WTC11 (cell line): ENCODE measurements at places on chromosomes 2 and 18. TPM values are rescaled to one million over a fixed set of nuclear protein-coding genes. Genes with fewer than 3 reads are reported as not detected.

DNA sequence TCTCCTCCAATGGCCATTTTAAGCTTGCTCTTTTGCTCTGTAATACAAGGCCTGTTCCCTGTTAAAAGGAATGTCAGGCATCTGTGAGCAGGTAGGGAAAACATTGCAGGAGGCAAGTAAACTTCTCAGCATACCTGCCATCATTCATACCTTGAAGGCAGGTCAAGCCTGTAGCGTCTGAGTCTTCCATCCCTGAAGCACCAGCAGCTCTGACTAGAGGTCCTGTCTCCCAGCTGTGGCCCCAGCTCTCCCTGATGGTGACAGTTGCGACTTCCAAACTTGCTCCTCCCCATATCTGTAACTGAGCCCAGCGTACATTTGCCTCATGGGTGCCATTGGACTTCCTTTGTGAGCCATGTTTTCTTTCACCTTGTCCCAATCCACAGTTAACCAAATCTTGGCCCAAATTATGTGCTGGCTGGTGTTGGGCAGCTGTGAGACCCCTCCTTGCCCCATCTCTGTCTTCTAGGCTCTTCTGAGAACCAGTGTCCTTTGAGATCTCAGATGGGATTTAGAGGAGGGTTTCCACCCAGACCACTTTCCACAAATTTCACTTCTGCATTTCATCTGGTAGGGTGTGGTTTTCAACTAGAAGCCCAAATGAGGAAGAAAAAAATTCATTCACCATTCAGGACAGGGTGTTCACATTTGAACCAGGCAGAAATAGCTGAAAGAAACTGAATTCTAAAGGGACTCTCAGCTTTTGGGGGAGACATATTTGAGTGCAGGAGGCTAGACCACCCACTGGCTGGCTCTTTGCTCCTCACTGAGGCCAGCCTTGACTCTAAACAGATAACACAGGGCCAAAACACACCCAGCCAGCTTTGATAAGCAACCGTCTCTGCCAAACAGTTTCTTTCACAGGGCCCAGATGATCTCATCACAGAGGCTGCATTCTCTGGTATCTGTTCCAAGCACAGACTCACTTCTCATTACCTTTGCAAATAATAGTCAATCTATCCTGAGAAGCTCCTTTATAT lies 66.4 kb upstream of the MSH2 start:
- peaks cover 62% of the 10 kb centered on the region for H3K4me1 ChIP-seq
- DNase-seq, result no peak
- H3K27me3 ChIP-seq, result no peaks in the 10 kb centered on the region
- peaks cover 23% of the 10 kb centered on the region for H3K36me3 ChIP-seq

DNA sequence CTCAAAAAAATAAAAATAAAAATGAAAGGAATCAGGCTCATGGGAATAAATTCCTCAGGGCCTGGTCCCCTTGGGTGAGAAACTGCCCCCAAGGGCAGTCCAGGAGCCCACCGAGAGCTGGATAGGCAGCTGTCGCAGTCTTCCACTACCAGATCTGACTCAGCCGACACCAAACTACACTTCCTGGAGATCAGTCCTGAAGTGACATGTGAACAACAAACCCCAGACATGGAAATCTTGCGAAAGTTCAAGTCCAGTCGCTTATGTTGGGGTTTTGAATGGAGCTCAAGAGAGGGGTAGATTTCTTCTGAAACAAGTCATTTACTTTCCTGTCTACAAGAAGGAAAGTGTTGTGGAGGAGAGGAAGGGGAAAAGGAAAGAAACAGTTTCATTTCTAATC lies 12.9 kb downstream of the ADCY3 start:
- peaks cover 10% of the 10 kb centered on the region for H3K4me1 ChIP-seq
- peaks cover 31% of the 10 kb centered on the region for H3K36me3 ChIP-seq
- no peak for DNase-seq
- no peak overlapping the region for H3K4me3 ChIP-seq
- no peaks in the 10 kb centered on the region for H3K27me3 ChIP-seq

Gene HES6
- 52.1 to 63.9 TPM (median 63.4 TPM) in 3 replicates for total RNA-seq

- H3K27me3 ChIP-seq, result no peaks in the 10 kb centered on the region
- H3K27ac ChIP-seq, result no peak overlapping the region
- DNase-seq, result no peak
- peaks cover 19% of the 10 kb centered on the region for H3K4me1 ChIP-seq
- H3K36me3 ChIP-seq, result peaks cover 35% of the 10 kb centered on the region
Observed at GRCh38 chr2:237688081-237688480, 60.7 kb downstream of the LRRFIP1 start.

DNA sequence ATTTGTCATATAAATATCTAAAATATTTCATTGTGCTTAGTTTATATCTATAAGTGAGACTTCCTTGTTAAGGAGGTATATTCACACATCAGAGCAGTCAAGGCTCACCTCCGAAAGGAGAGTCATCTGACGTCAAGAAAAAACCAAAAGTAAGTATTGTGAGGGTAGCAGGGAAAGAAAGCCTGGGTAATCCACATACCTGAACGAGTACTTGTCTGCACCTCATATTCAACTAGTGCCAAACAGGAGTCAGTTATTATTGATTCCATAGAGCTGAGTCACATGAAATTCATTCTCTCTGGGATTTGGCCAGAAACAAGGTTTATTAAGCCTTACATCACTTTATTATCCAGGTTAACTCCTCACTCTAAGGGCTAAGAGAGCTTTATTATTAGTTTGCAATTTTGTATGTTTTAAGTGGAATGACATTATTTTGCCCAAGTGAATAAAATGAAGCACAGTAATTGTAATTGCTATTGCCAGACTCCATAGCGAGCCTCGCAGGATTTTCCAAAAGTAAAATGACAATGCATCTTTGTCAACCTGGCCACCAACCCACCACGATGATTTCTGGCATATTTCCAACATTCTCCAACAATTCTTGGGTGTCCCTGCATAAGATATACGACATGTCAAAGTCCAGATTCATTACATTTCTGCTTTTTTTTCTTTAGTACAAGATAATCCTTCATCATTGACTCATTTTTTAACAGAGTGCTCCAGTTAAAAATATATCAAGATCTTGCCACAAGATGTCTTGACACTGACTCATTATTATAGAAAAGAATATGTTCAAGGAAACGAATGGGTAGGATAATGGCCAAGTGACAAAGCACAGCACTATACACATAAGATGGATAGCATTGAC lies 1210.4 kb upstream of the ACVR2A start:
- no peak overlapping the region for H3K4me3 ChIP-seq
- H3K27ac ChIP-seq, result no peak overlapping the region
- H3K36me3 ChIP-seq, result no peaks in the 10 kb centered on the region
- no peak for DNase-seq
- H3K27me3 ChIP-seq, result no peaks in the 10 kb centered on the region

DNA sequence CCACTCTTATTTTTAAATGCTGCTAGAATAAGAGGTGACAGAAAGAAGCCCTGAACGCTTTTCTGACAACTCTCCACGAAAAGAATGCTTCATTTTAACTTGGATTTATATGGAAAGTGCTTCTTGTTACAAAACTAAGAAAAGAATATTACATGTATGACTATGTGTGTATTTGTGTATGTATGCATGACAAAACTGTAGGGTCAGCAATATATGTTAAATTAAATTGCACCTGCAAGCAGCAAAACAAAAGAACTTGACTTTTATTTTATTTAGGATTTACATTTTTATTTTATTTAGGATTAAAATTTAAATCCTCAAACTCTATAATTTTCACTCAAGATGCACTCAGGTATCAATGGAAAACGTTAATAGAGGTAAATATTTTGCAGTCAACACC lies 187.1 kb downstream of the NR4A2 start:
- no peaks in the 10 kb centered on the region; the same call in 1 of the 2 replicates for H3K27me3 ChIP-seq
- peaks cover 4% of the 10 kb centered on the region; the same call in 1 of the 2 replicates for H3K4me1 ChIP-seq
- no peak for DNase-seq
- no peak overlapping the region for H3K4me3 ChIP-seq
- H3K27ac ChIP-seq, result no peak overlapping the region

- H3K4me3 ChIP-seq, result no peak overlapping the region
- H3K27ac ChIP-seq, result no peak overlapping the region
- H3K4me1 ChIP-seq, result no peaks in the 10 kb centered on the region
- no peak for DNase-seq
- H3K36me3 ChIP-seq, result peaks cover 15% of the 10 kb centered on the region
Observed at GRCh38 chr2:39902103-39902502, 123.0 kb upstream of the THUMPD2 start.

- H3K27ac ChIP-seq, result no peak overlapping the region
- H3K4me1 ChIP-seq, result peaks cover 4% of the 10 kb centered on the region
- H3K36me3 ChIP-seq, result no peaks in the 10 kb centered on the region
- no peaks in the 10 kb centered on the region for H3K27me3 ChIP-seq
- H3K4me3 ChIP-seq, result no peak overlapping the region
Observed at GRCh38 chr2:20164734-20165478, 60.0 kb downstream of the SDC1 start.

GRCh38 chr2:37589298-37589697 lies 82.1 kb downstream of the CDC42EP3 start:
- DNase-seq, result no peak
- peaks cover 58% of the 10 kb centered on the region for H3K4me1 ChIP-seq
- peaks cover under 1% of the 10 kb centered on the region; the same call in 1 of the 2 replicates for H3K27me3 ChIP-seq
- no peak overlapping the region for H3K4me3 ChIP-seq

DNA sequence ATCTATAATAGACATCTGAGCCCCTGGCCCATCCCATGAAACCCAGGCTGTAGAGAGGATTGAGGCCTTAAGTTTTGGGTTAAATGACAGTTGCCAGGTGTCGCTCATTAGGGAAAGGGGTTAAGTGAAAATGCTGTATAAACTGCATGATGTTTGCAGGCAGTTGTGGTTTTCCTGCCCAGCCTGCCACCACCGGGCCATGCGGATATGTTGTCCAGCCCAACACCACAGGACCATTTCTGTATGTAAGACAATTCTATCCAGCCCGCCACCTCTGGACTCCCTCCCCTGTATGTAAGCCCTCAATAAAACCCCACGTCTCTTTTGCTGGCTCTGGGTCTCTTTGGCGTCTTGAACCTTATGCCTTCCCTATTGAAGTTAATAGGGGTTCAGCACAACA lies 110.7 kb downstream of the XRCC5 start:
- no peaks in the 10 kb centered on the region; the same call in 1 of the 2 replicates for H3K4me1 ChIP-seq
- no peak overlapping the region for H3K4me3 ChIP-seq
- H3K27ac ChIP-seq, result no peak overlapping the region
- no peaks in the 10 kb centered on the region for H3K27me3 ChIP-seq
- no peaks in the 10 kb centered on the region for H3K36me3 ChIP-seq
- no peak for DNase-seq

Gene SPDYA
- total RNA-seq, result 0.30 to 0.61 TPM (median 0.46 TPM) in 3 replicates

Gene SCN3A
- total RNA-seq, result 0.04 TPM in 1 of 3 replicates, not detected in the others

Gene KCNE4
- total RNA-seq, result 0.04 TPM in 1 of 3 replicates, not detected in the others

DNA sequence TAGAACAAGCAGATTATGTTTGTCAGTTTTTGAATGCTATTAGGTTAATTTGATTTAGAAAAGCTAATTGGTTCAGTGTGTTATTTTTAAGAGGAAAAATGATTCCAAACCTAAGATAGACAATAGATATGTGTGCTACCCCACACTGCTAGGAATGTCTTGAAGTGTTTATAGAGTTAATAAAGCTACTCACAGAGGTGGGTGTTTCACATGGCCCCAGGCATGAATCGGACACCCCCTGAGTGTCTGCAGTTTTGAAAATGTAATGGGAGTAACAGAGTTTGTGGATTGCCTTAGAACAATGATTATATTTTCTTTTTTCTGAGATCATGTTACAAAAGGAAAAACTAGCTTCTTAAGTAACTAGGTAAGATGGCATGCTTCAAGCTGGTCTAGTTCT lies 348.3 kb downstream of the ADCYAP1 start:
- H3K36me3 ChIP-seq, result no peaks in the 10 kb centered on the region; the same call in 1 of the 2 replicates
- no peak for DNase-seq
- no peak overlapping the region for H3K27ac ChIP-seq
- H3K4me1 ChIP-seq, result peaks cover 12% of the 10 kb centered on the region
- H3K27me3 ChIP-seq, result no peaks in the 10 kb centered on the region

DNA sequence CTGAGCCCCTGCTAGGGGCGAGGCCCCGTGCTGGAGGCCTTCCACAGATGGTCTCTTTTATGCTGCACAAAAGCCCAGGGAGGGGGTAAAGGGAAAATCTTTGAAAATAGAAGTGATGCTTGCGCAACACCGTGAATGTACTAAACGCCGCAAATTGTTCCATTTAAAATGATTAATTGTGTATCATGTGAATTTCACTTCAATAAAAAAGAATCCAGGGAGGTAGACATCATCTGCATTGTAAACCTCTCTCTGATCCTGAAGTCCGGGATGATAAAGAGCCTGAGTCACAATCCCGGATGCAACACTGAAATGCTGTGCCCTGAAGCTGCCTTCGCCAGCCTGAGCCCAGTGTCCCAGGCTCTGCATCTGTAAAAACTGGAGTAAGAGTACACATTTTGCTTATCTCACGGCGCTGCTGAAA lies 107.7 kb upstream of the PPP1CB start:
- no peak overlapping the region for H3K4me3 ChIP-seq
- H3K27ac ChIP-seq, result no peak overlapping the region
- no peaks in the 10 kb centered on the region for H3K36me3 ChIP-seq
- DNase-seq, result no peak
- peaks cover 20% of the 10 kb centered on the region for H3K4me1 ChIP-seq
- H3K27me3 ChIP-seq, result no peaks in the 10 kb centered on the region

GRCh38 chr18:293536-293935 lies 25.7 kb upstream of the THOC1 start:
- H3K36me3 ChIP-seq, result no peaks in the 10 kb centered on the region
- no peaks in the 10 kb centered on the region; the same call in 1 of the 2 replicates for H3K27me3 ChIP-seq
- H3K4me3 ChIP-seq, result no peak overlapping the region
- no peak overlapping the region for H3K27ac ChIP-seq

DNA sequence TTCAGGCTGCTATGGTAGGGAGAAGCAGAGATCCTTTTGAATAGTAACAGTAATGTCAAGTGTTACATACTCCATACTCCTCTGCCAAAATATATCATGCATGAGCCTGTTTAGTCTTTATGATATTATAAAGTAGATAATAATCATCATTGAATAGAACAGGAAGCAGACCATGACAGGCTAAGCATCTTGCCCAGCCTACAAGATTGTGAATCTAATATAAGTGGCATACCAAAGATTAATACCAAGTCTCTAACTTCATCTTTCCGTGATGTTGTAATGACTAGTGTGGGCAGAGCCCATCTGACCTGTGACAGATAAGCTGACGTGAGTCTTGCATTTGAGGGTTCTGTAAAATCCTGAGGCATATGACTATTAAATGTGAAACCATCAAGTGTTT lies 13.1 kb downstream of the NDUFB3 start:
- peaks cover 19% of the 10 kb centered on the region; the same call in 1 of the 2 replicates for H3K36me3 ChIP-seq
- no peak overlapping the region for H3K4me3 ChIP-seq
- no peaks in the 10 kb centered on the region for H3K4me1 ChIP-seq
- no peak for DNase-seq

Gene DNAJC5G
- 0.18 to 0.44 TPM (median 0.34 TPM) in 3 replicates for total RNA-seq

Gene POMC
- total RNA-seq, result 3.2 to 4.4 TPM (median 3.7 TPM) in 3 replicates

Gene GALNT14
- 6.0 to 6.8 TPM (median 6.3 TPM) in 3 replicates for total RNA-seq

Gene PRSS56
- total RNA-seq, result not detected in 3 replicates

DNA sequence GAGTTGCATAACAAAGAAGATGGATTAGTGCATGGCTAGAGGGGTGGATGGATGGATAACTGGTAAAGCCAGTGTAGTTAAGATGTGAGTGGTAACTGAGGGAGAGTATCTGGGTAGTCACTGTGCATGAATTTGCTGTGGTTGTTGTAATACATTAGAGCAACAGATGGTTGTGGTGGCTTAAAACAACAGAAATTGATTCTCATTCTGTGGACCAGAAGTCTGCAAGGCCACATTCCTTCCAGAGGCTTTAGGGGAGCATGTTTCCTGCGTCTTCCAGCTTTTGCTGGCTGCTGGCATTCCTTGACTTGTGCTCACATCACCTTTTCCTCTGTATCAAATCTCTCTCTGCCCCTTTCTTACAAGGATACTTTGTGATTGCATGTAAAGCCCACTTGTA lies 155.4 kb downstream of the ASB1 start:
- H3K27ac ChIP-seq, result no peak overlapping the region
- no peak overlapping the region for H3K4me3 ChIP-seq
- DNase-seq, result no peak
- H3K27me3 ChIP-seq, result no peaks in the 10 kb centered on the region; the same call in 1 of the 2 replicates
